ENCODE measurements at places on chromosomes 7 and 10. TPM values are rescaled to one million over a fixed set of nuclear protein-coding genes. Genes with fewer than 3 reads are reported as not detected.

Gene ADAMTS14
- total RNA-seq = under 0.01 TPM

Gene CTAGE15
- not detected for total RNA-seq

Gene TRIM8
- 26.5 TPM for total RNA-seq

Gene SPAM1
- total RNA-seq = not detected

Gene TAS2R4
- total RNA-seq = 1.00 TPM

Gene VTI1A
- 39.0 TPM for total RNA-seq

Gene NUTM2E
- total RNA-seq = under 0.01 TPM

Gene CNNM1
- 2.9 TPM for total RNA-seq

Gene CALML3
- total RNA-seq = not detected

Gene PPP1R9A
- 1.00 TPM for total RNA-seq

Gene OPALIN
- not detected for total RNA-seq

Gene RAB19
- total RNA-seq = not detected

Gene MEIG1
- 0.34 TPM for total RNA-seq

Gene CYP2C8
- total RNA-seq = under 0.01 TPM

Gene TEX36
- not detected for total RNA-seq

Gene SLC16A9
- not detected for total RNA-seq

Gene NAT16
- total RNA-seq = not detected

Gene MKI67
- total RNA-seq = 13.8 TPM

Gene SPDYE6
- not detected for total RNA-seq

Gene HTR5A
- total RNA-seq = under 0.01 TPM

Gene MBL2
- total RNA-seq = not detected

Gene SPDYE1
- total RNA-seq = not detected

Gene BTRC
- total RNA-seq = 16.8 TPM

Gene TFR2
- 0.36 TPM for total RNA-seq

Gene IFIT3
- total RNA-seq = 446 TPM

Gene C10orf67
- 0.36 TPM for total RNA-seq

Gene EPO
- not detected for total RNA-seq

Gene TMEM213
- total RNA-seq = under 0.01 TPM

Gene GRID2IP
- total RNA-seq = not detected

Gene VIPR2
- not detected for total RNA-seq

Gene SPDYE9
- total RNA-seq = not detected

Gene TRIM73
- total RNA-seq = 2.5 TPM

Gene MAT1A
- total RNA-seq = 0.73 TPM

Gene PIK3AP1
- 0.46 TPM for total RNA-seq

Gene PPP1R17
- total RNA-seq = not detected

Gene OR9A2
- total RNA-seq = not detected

Gene ZNF853
- total RNA-seq = 0.15 TPM

Gene EBF3
- total RNA-seq = under 0.01 TPM

Gene ITGB8
- 340 TPM for total RNA-seq

Gene TSPAN33
- 9.3 TPM for total RNA-seq

Gene FAM13C
- under 0.01 TPM for total RNA-seq

Data from melanocyte of skin (primary cell).